ENCODE measurements at places on chromosomes 1 and 21.

GRCh38 chr1:174913225-174913903 lies 86.4 kb upstream of the CACYBP start:
- DNase-seq = no peak

- no peak for DNase-seq
Measured at GRCh38 chr1:242523719-242524570, 552 bp downstream of the PLD5 start.

- DNase-seq = no peak
Measured at GRCh38 chr1:104468282-104468681, 718.6 kb downstream of the AMY1C start.

- DNase-seq = no peak
Measured at GRCh38 chr1:203701606-203702005, 63.4 kb upstream of the LAX1 start.

DNA sequence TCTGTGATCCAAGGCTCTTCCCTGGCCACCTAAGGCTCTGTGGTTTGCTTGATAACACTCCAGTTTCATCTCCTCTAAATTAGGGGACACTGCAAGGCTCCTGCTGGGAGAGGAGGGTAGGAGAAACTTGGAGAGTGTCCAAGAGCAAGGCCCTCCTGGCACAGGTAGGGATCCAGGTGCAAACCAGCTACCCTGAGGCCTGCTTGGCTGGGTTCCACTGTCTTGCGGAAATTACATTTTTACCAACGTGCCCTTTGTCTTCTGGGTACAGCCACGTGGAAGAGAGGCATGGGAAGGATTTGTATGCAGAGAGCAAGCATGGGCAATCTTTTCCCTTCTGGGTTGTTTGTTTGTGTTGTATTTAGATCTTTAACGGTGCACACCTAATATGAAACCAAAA lies 132.5 kb downstream of the PRDM2 start:
- DNase-seq = no peak

- DNase-seq = peak; percentile 98
Measured at GRCh38 chr1:203289281-203289981, 15.9 kb upstream of the BTG2 start.

- no peak for DNase-seq
Measured at GRCh38 chr1:222790520-222790919, 24.3 kb upstream of the DISP1 start.

DNA sequence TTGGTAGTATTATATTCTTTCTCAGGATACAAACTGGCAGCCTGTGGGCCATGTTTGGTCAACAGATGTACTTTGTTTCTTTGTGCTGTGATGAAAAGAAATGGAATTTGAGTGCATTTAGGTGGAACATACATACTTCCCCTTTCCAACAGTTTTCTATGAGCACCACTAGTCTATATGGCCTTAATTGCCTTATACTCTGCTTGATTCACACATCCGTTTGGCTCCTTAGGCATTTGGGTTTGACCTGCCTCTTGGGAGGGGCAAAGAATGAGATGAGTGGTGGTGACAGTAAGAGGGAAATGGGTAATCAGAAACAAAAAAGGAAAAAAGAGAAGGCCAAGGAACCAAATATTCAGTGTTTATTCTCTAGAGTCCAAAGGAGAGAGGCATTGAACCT lies 17.0 kb downstream of the CFAP126 start:
- no peak for DNase-seq

GRCh38 chr1:71828431-71829012 lies 453.8 kb downstream of the NEGR1 start:
- no peak for DNase-seq

DNA sequence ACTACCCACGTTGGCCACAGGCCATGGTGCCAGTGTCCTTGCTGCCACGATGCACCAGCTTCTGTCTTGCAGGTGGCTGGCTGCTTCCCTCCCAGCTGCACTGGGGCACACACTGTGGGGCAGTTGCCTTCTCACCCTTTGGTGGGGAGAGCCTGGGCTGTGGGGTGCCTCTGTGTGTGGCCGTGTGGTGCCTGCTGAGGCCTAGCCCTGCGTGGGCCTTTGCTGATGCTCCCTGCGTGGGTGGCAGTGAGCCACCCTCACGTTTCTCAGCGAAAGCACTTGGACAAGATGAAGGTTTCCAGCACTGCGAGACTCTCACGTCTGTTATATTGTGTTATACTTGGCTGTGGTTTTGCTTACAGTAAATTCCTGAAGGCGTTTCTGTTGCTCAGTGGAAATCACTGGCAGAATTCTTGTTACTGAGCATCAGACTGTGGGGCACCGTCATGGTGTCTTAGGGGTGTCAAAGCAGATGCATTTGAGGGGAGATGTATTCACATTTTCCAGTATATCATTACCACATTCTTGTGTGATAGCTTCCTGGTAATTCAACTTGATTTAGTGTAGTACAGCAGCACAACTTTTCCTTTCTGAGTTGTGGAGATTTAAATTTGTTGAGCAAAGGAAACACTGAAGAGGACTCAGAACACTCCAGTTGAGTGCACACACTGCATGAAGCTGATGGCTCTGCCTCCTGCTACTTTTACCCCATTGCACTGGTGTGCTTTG lies 124.7 kb downstream of the PCBP3 start:
- DNase-seq = no peak

DNA sequence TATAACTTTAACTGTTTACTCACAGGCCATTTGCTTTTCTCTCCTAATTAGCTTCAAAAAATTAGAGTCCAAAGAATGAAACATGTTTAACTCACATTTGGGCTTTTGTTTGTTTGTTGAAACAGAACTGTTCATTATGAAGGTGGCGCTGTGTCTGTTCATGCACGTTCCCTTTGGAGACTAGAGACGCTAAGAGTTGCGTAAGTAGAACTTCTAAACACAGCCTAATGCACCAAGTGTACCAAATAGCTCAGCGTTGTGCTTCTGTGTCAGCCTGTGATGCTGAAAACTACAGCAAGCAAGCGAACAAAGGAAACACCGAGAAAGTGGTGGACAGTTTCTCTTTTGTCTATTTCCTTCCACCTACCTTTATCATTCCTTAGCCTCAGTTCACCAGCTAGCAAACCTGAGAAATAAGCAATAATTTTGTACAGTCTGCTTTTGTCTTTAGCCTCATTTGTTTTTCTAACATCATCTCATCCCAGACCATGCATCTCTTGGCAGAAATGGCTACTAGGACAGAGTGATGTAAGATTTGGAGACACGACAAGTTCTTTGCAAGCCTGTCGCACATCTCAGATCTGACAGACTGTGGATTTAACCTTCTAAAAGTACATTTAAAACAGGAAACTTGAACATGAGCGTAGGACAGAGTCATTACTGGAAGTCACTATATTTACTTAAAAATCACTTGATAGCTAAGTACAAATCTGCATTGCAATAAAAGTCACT lies 375.1 kb downstream of the RYR2 start:
- DNase-seq = no peak

GRCh38 chr1:116494353-116494692 lies 76.5 kb downstream of the CD58 start:
- no peak for DNase-seq

DNA sequence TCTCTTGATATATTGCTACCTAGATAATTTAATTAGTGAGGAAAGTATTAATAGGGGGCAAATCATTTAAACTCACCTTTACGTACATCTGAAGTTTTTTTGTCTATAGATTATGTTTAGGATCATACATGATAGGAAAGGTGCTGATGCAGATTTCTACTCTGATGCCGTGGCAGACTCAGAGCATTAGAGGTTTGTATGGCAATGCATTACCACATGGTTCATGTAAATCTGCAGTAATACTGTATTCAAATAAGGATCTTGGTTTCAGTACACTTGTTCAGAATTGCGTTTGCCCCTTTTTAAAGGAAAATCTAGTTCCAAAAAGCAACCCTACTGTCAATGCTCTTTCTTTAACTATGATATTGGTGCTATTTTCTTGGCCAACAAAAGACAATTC lies 288.3 kb downstream of the PTPRC start:
- DNase-seq = no peak

GRCh38 chr1:96409689-96410088 lies 311.9 kb upstream of the PTBP2 start:
- no peak for DNase-seq

GRCh38 chr1:245751116-245751515 lies 596.3 kb downstream of the KIF26B start:
- DNase-seq = no peak

DNA sequence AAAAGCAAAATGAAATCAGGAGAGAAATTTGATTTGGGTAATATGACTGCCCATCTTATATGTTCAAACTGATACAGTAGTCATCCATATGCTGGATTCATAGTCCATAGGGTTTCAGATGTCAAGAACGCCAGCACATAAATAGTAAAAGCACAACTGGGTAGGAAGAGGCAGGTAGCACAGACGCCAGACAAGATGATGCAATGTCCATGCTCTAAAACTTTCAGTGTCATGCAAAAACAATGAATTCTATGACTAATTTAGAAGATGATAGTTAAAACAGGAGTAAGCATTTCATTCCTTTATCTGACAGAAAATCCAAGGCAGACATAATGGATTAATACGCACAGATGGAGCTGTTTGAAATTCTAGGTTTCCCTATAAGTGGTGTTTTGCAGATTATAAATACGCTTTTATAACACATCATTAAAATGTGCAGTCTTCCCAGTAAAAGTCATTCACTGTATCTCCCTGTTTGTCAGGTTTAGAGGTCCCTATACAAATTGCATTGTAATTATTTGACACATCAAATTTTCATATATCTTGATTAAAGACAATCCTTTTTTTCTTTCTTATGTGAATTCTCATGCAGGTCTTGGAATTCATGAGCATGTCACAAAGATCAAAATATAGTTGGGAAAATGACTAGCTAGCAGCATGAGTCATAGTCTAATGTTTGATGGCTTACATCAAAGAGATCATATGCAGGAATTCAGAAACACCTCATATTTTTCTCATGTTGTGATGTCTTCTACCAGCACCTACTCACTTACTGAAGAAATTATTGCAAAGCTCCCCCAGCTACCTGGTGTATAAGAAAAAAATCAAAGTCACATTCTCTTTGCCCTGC lies 139.9 kb downstream of the DSCAM start:
- DNase-seq = no peak

DNA sequence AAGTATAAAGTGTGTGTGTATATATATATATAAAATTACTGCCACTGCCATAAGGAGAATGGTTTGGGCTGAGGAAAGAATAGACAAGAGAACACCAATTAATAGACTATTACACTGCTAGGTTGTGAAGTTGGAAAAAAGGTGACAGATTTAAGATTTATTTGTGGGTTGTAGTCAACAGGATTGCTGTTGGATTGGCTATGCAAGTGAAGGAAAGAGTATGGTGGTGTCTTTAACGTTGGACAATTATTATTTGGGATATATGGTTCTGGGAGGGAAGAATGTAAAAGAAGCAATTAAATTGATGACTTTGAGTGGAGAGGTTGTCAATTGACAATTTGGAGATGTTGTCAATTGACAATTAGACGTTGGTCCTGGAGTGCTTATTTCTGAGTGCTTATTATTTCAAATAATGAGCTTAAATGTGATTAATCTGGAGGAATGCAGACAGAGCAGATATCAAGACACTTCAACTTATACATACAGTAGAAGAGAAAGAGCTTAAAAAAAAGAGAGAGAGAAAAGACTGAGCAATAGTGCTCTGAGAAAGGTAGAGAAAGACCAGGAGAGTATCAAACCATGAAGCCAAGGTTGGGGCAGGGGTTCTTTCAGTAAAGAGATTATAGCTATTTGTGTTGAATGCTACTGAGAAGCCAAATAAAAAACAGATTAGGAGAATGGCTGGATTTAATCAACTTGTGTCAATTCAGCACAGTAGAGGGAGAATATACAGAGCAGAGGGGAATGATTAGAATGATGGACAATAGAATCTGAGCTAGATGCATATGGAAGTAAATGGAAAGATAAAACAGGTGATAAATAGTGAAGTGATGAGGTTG lies 9.7 kb downstream of the PTGS2 start:
- DNase-seq = no peak

DNA sequence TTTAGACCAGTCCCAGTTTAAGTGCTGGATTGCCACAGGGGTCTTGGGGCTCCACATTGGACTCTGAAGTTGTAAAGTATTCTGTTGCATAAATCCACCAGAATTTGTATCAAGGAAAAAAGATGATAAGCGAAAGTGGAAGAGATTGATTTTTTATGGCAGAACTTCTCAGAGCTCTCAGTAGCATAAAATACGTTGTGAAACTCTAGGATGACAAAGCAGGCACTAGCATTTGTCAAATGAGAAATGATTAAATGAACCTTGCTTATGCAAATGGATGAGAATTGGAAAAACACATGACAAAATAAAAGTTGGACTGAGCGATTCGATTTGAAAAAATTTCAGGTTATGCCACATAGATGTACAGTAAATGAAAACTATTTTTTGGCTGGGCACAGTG lies 253.8 kb upstream of the RAB4A start:
- DNase-seq = no peak

GRCh38 chr1:114278430-114278829 lies 124.8 kb upstream of the SYT6 start:
- DNase-seq = no peak

DNA sequence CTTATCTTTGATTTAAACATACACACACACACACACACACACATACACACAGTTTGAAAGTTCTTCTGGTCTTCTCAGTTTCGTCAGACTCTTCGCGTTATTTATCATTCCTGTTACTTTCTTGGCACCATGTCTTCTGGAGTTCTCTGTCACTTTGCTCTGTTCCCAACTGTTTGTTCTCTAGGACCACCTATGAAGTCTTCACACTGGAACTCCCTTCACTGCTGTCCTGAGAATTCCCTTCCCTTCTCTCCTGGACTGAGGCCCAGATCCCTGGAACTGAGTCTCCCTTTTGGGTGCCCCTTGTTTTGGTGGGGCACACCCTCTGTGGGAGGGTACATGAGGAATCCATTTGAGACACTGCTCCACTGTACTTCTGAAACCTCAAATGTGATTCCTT lies 30.5 kb downstream of the ALG14 start:
- DNase-seq = no peak

GRCh38 chr1:233025567-233025966 lies 75.2 kb downstream of the NTPCR start:
- DNase-seq = no peak

DNA sequence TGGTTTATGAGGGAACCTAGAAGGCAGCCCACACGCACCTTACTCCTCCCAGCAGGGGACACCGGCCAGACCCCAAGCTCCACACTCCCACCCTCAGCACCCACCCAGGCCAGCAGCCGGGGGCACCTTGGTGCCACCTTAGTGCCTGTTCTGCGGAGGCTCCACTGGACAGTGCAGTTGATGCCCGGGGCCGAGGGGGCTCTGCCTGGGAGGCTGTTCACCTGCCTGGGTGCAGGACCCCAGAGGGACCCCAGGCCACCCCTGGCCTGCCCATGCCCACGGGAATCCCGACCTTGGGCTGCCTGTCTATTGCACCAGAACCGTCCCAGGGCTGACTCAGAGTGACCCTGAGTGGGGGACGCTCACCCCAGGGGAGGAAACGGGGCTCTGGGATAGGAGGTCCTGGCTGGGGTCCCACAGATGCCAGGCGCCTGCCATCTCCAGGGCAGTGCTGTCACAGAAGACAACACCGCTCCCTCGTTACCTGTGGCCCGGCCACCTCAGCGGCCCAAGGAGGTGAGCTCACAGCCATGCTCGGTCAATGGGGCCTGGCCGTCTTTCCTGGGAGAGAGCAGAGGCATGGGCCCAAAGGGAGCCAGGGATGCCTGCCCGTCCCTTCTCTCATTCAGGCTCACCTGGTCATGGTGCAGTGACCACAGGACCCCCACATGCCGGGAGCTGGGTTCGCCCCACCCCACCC lies 696 bp downstream of the SCNN1D start:
- no peak for DNase-seq

- DNase-seq = peak; percentile 21
Measured at GRCh38 chr21:25967901-25968438, 202.6 kb downstream of the APP start.

Data from CD4-positive, alpha-beta T cell treated with Interleukin-15 for 1 hour (primary cell).